ENCODE measurements at places on chromosomes 5 and 9.

DNA sequence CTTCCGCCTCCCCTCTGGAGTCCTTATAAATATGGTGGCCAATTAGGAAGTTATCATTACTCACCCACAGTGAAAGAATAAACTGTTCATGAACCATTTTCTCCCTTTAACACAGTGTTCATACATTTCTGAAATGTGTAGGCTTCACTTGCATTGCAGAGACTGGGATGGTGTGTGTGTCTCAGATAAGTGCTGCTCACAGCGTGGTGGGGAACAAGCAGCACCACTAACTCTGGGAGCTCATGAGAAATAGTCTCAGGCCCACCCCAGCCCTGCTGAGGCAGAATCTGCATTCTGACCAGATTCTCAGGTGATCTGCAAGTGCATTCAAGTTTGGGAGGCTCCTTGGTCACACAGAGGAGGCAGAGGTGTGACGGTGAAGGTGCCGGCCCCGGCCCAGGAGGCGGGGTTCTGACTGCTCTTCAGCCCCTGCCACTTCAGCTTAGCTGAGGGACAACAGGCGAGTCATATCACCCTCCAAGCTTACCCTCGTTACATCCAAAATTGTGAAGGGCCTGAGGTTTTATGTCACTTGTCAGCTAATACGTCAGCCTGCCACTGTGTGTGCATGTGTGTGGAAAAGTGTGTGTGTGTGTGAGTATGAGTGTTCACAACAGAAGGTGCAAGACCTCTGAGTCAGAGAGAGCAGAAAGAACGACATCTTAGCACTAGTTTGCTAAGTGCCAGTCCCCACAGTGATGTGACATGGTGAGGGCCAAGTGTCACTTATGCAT is 34.7 kb downstream of the DAP start:
- DNase-seq, result no peak

GRCh38 chr5:163460562-163461171 is at the start of gene HMMR:
Gene HMMR, plus strand, starts transcription at chr5:163460632. Its CDS starts 61 bp downstream, at chr5:163460693.
- no peak for DNase-seq

DNA sequence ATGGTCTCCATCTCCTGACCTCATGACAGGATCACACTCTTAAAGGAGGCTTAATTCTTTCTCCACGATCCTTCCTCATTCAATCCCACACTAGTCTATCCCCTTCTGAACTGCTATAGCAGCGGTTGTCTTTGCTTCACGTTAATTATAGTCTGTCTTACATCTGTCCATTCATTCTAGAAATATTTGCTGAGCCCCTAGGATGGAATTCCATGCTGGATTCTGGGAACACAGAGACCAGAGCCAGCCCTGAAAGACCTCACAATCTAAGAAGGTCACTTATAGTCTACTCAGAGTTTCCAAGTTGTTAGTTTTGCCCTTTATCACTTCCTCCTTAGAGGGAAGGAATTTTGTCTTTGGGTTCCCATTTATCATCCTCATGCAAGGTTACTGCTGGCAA is 193.5 kb downstream of the GAS1 start:
- no peak for DNase-seq

DNA sequence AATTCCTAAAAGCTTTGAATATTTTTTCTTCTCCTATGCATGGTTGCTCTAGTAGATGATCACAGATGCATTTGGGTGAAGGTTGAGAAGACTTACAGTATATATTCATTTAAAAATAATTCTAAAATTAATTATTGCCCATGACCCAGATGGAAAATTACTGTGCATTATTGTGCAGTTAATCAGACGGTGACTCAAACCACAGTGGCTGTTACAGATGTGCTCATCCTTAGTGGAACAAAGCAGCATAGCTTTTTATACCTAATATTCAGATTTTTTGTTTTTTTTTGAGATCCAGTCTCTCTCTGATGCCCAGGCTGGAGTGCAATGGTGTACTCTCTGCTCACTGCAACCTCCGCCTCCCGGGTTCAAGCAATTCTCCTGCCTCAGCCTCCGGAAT is 10.7 kb downstream of the OR2V1 start:
- no peak for DNase-seq

DNA sequence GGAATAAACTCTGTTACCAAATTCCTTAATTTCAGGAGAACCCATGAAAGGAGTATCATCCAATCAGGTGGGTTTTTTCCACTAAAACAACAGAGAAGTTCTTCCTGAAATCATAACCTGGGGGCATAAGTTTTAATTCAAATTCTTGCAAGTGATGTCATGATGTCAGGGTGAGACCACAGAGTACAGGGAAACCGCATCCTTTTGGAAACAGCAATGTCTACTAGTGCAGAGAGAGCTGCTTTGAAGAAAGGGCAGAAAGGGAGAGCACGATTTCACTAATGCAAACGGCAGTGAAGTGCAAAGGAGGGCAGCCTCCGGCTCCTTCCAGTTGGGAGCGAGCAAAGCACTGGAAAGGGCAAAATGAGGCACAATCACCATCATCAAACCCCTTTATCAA is 20.6 kb upstream of the CMBL start:
- DNase-seq, result no peak

GRCh38 chr5:113317636-113318035 is 117.2 kb downstream of the TSSK1B start:
- no peak for DNase-seq

GRCh38 chr9:14403081-14403480 is 89.1 kb upstream of the NFIB start:
- no peak for DNase-seq

DNA sequence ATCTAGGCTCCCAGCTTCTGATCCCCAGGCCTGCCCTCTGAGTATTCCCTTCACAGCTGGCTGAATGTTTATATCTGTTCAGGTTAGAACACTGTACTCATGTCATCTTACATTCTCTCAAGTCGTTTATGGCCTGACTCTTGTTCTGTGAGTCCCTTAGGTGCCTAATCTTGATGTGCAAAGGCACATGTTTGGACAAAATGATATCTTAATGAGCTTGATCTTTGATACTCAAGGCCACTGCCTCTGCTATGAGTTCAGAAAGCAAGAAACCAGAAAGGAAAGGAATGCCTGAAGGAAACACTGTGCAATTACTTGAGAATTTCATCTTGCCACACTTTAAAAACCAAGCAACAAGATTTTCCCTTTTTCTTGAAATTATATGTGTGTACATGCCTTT is 391.8 kb upstream of the ZNF608 start:
- no peak for DNase-seq

- DNase-seq, result no peak
These were observed 107.3 kb downstream of the SNCAIP start for GRCh38 chr5:122419142-122419894.

- no peak for DNase-seq
These were observed 56.7 kb upstream of the FST start for GRCh38 chr5:53423724-53424123.

DNA sequence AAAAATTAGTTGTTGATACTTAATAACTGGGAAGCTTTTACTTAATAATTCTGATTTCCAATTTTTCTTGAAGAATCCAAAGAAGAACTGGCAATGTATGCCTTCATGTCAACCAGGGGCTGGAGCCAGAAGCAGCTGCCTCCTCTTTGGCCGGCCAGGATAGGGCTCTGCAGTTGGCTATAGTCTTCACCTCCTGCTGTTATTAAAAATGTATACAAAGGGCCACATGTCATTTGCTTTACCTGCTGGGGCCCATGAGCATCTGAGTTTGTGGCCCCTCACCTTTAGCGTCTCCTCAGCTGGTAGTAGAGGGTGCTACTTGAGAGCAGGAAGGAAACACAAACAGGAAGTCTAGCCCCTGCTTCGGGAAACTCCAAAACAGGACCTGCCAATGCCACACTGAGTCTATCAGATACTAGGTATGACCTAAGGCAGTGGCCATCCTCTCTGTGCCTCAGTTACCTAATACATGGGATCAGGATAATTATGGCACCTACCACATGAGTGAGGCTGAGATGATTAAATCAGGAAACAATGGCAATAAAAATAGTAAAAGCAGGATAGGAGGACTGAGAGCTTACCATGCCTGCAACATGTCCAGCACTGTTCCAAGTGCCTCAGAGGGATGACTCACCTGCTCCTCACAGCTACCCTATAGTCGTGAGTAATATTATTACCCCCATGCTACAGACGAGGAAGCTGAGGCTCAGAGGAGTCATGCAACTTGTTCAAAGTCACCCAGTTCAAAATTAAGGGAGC is 21.3 kb downstream of the CCDC69 start:
- no peak for DNase-seq

DNA sequence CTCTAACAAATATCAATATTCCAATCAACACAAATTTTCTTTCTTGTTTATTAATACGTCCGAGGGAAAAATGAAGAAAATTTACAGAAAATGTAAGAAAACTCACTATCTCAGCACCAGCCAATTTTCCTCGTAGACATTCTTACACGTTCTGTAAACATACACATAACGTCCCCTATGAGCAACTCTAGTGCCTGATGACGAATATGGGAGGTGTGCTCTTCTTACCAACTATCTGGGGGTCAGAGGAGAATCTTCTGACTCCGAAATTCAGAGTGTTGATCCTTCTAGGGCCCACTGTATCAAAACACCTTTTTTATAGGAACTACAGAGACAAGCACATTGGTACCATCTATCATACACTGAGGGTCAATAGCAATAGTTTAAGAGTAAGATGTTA is 198.7 kb downstream of the GAPVD1 start:
- DNase-seq, result no peak

- peak; percentile 90 for DNase-seq
These were observed 168.5 kb downstream of the AUH start for GRCh38 chr9:91193087-91193657.

DNA sequence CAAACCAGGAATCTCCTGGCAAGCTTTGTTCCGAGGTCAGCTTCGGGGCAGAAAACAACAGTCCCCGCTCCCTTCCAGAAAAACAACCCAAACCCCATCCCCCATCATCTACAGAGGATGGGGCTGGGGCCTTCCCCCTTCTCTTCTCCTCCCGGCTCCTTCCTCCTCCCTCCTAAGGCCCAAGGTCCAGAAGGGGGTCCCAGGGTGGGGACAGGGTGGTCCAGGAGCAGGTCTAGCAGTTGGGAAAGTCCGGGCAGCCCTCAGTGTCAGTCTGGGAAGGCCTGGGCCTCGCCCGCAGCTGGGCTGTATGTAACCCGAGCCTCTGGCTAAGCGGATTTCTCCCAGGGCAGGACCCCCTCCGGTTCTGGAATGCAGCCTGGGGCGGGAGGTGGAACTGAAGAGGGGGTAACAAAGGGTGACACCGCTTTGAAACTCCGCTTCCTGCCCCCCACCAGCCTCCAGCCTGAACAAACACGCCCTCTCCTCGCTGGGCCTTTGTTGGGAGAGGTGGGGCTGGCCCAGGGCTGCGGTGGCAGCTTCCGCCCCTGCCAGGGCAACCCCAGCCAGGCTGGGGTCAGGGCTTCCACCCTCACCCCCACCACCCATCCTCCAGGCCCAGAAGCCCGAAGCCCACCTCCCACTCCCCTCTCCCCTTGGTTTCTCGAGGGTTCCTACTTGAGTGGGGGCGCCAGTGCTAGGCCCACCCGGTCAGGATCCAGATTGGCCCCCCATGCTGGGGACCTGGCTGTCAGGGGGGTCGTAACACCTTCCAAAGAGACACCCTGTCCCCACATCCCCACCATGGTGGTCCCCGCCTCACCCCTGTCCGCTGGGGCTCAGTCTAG is 63.5 kb downstream of the C9orf50 start:
- DNase-seq, result peak; percentile 98

- DNase-seq, result no peak
These were observed 163.5 kb downstream of the ARSB start for GRCh38 chr5:78821536-78822021.
